Esophagus mucosa (tissue), 1 donor: ENCODE measurements at places on chromosomes 7 and 10. TPM values are rescaled to one million over a fixed set of nuclear protein-coding genes. Genes with fewer than 3 reads are reported as not detected.

DNA sequence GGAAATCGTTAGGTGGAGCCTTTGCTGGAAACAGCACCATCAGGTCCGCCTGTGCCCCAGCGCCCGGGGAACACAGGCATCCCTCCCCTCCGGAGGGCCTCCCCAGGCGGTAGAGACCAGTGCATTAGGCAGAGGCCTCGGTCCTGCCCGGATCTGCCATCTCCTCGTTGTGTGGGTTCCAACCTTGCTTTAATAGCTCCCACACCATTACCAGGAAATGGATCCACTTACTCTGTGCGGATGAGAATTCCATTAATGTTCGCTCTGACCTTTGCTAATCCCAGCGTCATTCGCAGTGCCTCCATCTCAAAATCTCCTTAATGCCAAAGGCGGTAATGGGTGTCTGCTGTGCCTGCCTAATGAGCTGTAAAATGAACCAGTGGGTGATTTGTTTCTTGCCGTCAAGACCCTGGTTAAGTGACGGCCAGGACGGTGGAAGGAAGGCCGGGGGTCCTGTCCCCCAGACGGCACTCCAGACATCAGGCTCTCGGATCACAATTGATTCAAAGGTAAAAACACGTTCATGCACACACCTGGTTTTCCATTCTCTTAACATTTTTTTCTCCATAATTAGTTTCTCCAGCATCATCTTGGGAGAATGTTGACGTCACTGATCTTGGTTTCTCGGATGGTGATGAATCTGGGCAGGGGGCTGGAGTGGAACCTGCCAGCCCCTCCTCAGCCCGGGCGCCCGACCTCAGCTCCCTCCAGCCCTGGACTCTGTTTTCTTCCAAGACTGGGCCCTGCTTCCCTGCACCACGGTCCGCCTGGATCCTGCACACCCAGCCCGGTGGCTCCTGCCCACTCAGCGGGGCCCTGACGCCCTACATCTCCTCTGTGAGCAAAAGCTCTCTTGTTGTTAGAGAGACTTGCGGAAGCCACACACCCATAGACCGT, 22.8 kb upstream of the FAM20C start:
- ATAC-seq, result no peak

ANKRD61 gene
- total RNA-seq, result not detected

C10orf105 gene
- not detected for total RNA-seq

GRCh38 chr7:103996639-103997038, 7.2 kb upstream of the RELN start:
- ATAC-seq, result no peak
